CD4-positive, alpha-beta T cell (primary cell): ENCODE measurements at places on chromosomes 2 and 18.

GRCh38 chr18:13470516-13471197 is 252.1 kb downstream of the LDLRAD4 start:
- DNase-seq, result no peak

- DNase-seq, result no peak
These were observed 416.5 kb upstream of the ZEB2 start for GRCh38 chr2:144936442-144936841.

- no peak for DNase-seq
These were observed 15.0 kb upstream of the KIF5C start for GRCh38 chr2:148860037-148860436.

GRCh38 chr2:20378891-20379519 is 28.4 kb upstream of the PUM2 start:
- no peak for DNase-seq

DNA sequence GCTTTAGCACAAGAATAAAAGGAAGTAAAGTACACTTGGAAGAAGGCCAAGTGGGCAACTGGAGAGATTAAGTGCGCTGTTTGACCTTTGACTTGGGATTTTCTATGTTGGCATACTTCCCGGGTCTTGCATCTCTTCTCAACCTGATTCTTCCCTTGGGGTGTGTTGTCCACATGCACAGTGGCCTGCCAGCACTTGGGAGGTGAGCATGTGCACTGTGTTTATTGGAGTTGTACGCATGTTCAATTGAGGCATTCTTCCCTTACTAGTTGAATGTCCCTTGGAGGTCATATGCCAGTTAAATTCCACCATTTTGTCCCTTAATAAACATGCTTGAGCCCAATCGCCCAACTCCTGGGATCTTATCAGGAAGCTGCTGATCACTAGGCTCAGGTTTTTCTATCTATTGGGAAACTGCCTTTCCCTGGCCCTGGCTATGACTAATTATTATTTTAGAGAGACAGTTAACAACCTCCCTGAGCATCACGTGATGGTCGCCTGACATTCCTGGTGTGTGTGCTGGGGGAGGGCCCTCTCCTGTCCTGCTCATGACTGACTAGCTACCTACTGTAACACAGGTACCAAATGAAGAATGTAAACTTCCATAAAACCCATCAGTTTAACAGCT is 62.5 kb upstream of the RAPGEF4 start:
- DNase-seq, result no peak

DNA sequence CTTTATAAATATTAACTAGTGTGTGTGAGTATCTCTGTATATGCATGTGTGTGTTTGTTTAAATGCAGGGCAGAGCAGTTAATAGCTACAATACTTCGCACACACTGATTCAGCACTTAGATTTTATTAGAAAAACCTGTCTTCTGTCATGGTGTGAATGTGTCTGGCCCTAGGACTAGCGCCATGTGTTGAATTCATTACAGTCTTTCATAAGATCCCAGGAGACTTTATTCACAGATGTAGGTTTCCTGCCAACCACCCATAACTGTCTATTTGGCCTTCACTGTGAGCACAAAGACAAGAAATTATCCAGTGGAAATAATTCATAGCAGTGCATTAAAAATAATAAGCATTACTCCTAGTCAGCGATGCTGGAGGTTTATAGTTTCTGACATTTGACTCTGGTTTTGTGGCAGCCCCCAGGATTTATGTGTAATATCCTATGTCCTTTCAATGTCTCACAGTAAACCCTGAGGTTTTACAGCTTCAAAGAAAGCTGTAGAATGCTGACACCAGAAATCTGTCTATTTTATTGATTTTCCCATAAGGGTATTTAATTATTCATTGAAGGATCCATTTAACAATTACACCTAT is 93.9 kb downstream of the ZNF804A start:
- no peak for DNase-seq

GRCh38 chr2:55500025-55500424 is 19.5 kb upstream of the CFAP36 start:
- no peak for DNase-seq
